ENCODE measurements at places on chromosomes 3 and 15.

GRCh38 chr15:68650901-68651709, 72.3 kb downstream of the CORO2B start:
- DNase-seq, result peak; percentile 32

DNA sequence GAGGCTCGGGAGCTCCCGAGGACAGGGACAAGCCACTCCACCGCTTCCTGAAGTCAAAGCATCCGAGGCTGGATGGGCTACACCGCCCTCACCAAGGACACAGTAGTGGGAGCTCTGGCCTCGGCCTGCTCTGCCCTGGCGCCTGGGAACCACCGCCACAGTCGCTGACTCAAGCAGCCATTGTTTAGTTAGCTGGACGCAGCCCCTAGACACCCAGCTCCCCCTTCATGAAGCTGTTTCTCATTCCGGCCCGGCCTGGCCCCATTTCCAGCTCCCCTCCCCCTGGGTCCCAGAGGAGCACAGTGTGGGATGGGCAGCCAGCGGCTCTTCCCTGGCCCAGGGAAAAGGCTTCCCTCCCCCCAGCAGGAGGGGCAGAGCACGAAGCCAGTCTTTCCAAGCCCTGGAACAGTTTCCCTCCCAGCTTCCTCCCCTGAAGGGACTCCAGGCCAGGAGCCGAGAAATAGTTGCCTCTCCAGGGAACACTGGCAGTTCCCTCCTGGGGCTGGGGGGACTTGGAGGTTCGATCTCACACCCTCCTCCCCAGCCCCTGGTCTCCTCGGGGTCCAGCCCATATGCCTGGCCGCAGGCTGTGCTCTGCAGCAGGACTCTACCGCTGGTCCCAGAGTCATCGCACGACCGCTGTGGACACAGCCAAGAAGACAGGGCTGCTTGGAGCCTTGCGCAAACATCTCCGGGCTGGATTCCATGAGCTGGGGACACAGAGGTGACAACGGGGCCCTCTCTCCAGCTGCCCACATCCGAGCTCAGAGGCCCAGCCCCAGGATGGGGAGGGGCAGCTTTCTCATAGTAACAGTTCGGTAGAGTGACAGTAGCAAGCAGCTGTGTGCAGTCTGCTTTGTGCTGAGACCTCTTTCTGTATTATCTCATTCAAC, 10.0 kb downstream of the PLXND1 start:
- DNase-seq, result no peak

DNA sequence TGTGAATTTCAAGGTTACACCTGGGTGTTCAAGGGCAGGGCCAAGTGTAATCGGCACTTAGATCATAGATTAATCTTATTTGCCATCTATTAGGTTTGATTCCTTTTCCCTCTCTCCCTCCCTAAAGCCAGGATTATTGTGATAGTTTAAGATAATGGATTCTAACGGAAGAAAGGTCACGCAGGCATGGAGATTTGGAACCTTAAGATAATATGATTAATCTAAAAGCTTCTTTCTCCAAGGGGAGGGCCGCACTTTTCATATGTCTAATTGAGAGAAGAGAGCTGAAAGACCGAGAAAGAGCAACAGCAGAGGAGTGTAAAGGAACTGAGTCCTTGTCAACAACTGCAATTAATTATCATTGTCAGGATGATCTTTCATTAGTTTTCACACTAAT, 858.8 kb upstream of the NR2F2 start:
- DNase-seq, result no peak

DNA sequence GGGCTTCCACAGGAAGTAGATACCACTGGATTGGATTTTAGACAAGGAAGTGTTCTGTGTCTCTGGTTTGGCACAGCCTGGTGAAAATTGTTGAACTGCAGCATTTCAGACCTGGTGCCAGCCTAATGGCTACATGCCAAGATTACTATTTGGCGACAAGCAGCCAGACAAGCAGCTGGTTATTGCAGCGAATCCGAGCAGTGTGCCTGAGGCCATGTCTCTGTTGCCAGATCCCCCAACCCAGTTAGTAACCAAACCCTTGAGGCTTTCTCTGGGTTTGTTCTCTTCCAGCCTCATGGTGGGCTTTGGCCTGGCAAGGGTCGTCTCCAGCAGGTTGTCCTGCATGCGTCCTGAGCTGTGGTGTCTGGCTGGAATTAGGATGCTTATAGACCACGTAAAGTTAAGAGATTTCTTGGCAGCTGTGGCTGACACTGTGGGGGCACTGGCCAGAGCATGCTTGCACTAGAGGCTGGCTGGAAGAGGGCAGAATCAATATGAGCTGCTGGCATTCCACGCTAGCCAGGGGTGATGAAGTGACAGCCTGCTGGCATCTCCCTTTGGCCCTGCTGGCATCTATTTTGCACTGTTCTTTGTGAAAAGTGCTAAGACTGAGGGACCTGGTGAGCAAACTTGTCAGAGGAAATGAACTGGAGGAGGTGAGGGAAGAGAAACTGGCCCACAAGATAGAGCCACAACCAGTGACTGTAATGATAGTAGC, 172.6 kb downstream of the RBMS3 start:
- DNase-seq, result no peak

GRCh38 chr15:99014803-99015697, 7.5 kb upstream of the PGPEP1L start:
- DNase-seq, result peak; percentile 20

- no peak for DNase-seq
These were observed 835.0 kb downstream of the TBL1XR1 start for GRCh38 chr3:176362191-176362731.

GRCh38 chr3:60125686-60126085, 1075.9 kb upstream of the CFAP20DC start:
- DNase-seq, result no peak

Data from activated gamma-delta T cell treated with Interleukin-2 at 50 U/mL for 16 hours (primary cell).